ENCODE measurements at places on chromosomes 5 and 9.

GRCh38 chr5:137752905-137753690 lies 1.1 kb downstream of the HNRNPA0 start:
- DNase-seq, result no peak

- DNase-seq, result no peak
These were observed 171.3 kb downstream of the SLC28A3 start for GRCh38 chr9:84169240-84169639.

GRCh38 chr9:6024035-6024554 lies 8.7 kb upstream of the RANBP6 start:
- DNase-seq, result no peak

DNA sequence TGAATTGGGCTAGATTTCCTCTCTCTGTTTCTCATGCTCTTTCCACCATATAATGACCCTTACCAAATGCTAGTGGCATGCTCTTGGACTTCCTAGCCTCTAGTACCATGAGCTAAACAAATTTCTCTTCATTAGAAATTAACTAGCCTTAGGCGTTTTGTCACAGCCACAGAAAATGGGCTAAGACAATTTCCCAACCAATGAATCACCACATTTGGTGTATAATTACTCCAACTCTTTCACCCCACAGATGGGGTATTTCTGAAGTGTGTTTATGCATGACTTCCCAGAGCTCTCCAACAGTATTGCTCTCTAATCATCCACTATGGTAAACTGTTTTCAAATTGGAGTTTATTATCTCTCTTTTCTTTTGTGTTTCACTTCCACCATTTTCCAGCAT lies 1041.1 kb upstream of the COX7C start:
- no peak for DNase-seq

DNA sequence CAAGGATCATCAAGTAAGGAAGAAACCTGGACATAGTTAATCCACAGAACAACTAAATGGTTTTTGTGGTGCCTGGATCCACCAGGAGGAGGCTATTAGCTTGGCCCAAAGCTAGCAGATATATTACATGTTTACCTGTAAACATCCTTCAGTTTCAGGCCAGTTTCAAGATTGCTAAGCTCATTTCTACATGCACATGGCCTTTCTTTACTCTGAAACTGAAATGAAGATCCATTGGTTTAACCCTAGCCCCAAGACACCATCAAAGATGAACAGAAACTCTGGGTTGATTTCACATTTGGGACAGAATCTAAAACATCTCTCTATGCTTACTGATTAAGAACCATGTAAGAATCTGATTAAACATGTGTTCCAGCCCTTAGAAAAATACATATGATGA lies 611.8 kb downstream of the TLE1 start:
- no peak for DNase-seq

GRCh38 chr5:93623153-93623552 lies 40.1 kb downstream of the NR2F1 start:
- no peak for DNase-seq
